Uterus (tissue), 4 donors: ENCODE measurements at places on chromosomes 6 and 20. TPM values are rescaled to one million over a fixed set of nuclear protein-coding genes. Genes with fewer than 3 reads are reported as not detected.

GRCh38 chr6:165159460-165159859, 149.9 kb downstream of the C6orf118 start:
- no peak for DNase-seq

- DNase-seq = no peak
Measured at GRCh38 chr6:117592983-117593759, 9.1 kb downstream of the GOPC start.

GRCh38 chr6:32379545-32379944, 7.8 kb upstream of the TSBP1 start:
- no peak for DNase-seq

PRRT1 gene
- 9.4 TPM for total RNA-seq

DNA sequence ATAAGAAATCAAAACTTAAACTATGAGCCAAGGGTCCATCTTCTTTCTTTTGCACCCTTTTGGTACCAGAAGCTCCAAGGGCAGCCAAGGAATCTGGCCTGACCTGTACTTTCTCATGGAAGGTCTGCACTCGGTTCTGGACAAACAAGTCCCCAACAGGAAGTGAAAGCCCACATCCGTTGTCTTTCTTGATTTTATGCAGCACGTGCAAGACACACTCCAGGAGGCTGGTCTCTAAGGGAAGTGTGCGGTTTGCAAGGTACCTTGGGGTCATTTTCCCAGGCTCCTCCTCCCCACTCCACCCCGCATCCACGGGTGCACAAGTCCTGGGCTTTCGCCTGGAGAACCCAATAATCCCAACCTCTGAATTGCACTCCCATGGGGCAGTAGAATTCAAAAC, 101.9 kb downstream of the NFATC2 start:
- no peak for DNase-seq
